Activated CD4-positive, alpha-beta T cell treated with anti-CD3 and anti-CD28 coated beads, Interleukin-2, Interleukin-4, amounts not matched to agents 100 ng/mL and 50 ng/mL, durations not matched to agents 16 hours and 8 hours (primary cell): ENCODE measurements at places on chromosomes 3 and 15.

DNA sequence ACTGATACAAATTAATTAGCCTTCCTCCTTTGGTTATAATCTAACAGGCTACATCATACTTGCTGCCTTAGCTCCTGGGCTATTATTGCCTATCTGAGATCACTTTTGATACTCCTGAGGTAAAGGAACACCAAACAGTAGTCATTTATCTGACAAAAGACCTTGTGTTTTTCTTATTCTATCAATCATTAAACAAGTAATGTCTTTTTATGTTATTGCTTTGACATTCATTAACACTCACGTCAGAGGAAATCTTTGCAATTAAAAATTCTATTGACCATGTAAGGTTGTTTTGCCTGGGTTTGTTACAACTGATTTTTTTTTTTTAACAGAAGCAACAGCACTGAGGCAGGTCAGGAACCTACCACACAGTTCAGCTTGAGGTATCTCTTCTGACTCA lies 366.3 kb downstream of the MECOM start:
- DNase-seq, result no peak

GRCh38 chr15:34241376-34242330 lies 16.8 kb downstream of the EMC4 start:
- DNase-seq, result peak; percentile 44

GRCh38 chr15:79378394-79379109 lies 53.6 kb upstream of the MINAR1 start:
- no peak for DNase-seq

- DNase-seq, result no peak
These were observed 60.4 kb downstream of the LYZL4 start for GRCh38 chr3:42349765-42350594.

DNA sequence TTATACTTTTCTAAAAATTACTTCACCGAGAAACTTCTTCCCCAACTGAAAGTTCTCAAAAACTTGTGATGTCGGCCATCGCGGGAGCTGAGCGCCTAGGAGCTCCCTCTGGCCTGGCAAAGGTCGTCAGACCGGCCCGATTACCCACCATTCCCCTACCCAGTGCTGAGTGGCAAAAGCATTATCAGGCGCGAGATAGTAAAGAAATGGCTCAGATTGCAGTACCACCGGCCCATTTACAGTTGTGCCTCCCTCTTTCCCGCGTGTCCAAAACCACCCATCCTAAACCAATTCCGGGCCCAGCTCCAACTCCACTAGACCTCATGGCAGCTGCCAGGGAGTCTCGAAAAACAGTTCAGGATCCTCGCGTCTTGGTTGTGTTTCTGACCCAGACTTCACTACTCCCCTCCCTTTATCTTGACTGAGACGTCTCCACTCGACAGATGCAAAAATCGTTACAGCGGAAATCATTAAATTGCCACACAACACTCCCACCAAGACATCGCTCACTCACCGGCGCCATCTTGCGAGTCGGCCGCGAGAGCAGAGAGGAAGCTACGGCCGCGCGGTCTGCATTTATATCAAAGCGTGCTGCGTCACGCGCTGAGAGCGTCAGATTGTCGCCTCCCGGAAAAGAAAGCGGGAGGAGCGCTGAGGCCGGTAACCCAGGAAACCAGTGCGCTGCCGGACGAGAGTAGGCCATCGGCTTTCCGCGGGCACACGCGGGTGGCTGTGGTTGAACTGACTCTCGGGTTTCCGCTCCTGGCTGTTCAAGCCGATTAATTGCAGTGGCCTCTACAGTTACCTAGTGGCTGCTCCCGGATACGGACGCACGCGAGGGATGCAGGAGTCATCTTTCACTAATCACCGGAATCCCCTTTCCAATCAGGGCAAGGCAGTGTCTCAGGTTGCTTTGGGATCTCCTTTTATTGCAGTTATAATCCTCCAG lies at the start of gene RPL22L1:
TSS of gene RPL22L1 (minus strand) at position 551 of the 949 bp plus-strand sequence. CDS start at position 523, 28 bp downstream.
- peak; percentile 96 for DNase-seq

DNA sequence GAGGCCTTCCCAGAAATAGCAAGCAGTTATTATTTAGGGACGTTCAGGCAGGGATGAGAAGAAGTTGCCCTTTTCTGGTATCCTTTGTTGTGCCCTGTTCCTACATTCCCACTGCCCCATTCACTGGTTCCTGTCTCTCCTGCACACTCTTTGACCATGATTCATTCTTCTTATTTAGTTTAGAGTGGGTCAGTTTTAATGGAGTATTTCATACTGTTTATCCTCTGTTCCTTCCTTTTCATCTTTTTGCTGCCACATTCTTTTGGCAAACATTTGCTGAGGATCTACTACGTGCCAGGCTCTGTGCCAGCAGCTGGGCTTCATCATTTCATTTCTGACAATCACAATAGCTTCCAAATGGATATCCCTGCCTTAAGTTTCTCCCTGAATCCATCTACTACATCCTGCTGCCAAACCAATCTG lies 11.8 kb upstream of the EID1 start:
- DNase-seq, result no peak

GRCh38 chr3:117868766-117869165 lies 1159.2 kb downstream of the TUSC7 start:
- DNase-seq, result no peak

DNA sequence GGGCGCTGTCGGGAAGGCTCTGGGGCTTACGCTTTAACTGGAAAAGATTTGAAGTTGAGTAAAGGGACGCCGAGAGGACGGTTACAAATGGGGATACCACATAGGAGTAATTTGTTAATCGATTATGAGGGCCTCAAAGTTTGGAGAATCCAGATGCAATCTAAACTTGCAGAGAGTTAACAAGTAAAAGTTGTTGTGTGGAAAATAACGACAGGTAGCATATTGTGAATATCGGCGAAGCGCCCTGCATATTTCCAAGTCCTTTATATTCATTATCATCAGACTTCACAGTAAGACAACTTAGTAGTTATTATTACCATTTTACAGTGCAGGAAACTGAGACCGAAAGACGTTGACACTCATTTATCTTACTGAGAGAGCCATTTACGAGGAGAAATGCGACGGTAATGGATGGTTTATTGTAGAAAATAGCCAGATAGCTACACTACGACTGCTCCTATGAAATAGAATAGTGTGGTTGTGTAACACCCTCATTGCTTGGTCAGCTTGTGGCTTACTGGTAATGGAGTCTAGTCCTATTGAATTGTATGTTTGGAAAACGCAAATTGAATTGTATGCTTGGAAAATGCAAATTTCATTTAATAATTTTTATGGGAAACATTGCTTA lies 700 bp downstream of the MKRN2 start:
- DNase-seq, result no peak

GRCh38 chr3:185740133-185740532 lies 84.7 kb downstream of the IGF2BP2 start:
- no peak for DNase-seq

GRCh38 chr15:90594301-90594738 lies 64.6 kb downstream of the CRTC3 start:
- DNase-seq, result peak; percentile 92

DNA sequence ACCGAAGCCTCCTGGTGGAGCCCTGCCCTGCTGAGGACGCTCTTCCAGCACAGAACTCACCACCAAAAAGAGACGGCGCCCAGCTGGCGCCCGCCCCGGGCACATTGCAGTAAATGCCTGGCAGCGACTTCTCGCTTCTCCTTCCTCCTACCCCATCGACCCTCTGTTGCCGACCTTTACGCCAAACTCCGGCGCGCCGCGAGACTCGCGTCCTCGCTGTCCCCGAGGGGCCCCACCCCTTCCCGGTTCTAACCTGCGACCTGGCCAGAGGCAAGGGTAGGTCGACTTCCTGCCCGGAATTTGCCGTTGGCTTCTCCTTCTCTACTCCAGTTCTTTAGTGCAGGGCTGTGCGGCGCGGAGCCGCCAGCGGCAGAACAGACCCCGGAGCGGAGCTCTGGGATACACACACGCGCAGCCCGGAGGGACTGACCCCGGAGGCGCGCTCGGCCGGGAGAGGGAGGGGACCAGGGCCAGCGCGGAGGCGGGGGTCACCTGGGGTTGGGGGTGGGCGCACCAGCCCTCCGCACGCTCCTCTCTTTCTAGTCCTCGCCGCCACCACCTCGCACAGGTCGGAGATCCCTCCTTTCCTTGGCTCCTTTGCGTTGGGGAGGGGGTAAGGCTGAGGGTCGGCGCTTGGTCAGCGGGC lies 226.6 kb upstream of the AZI2 start:
- no peak for DNase-seq

GRCh38 chr15:92009162-92009561 lies 155.7 kb downstream of the SLCO3A1 start:
- DNase-seq, result no peak

- no peak for DNase-seq
These were observed 77.5 kb downstream of the TBC1D5 start for GRCh38 chr3:17664923-17665322.

DNA sequence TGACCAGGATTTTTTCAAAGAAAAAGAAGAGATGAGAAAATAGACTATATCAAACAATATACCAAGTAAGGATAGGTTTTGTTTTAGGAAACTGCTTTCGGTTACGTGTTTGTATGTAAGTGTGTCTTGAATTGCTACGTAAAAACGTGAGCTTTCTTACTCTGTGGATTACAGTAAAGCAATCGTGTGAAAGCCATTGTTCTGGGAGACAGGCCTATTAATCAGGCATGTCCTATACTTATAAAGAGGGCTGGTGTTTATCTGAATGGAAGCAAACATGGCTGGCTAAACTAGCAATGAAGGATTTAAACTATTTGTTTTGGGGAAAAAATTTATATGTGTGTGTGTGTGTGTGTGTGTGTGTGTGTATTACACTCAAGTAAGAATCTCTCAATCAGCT lies 2.6 kb downstream of the EHHADH start:
- no peak for DNase-seq

- DNase-seq, result no peak
These were observed 65.4 kb downstream of the SERP1 start for GRCh38 chr3:150480877-150481276.

DNA sequence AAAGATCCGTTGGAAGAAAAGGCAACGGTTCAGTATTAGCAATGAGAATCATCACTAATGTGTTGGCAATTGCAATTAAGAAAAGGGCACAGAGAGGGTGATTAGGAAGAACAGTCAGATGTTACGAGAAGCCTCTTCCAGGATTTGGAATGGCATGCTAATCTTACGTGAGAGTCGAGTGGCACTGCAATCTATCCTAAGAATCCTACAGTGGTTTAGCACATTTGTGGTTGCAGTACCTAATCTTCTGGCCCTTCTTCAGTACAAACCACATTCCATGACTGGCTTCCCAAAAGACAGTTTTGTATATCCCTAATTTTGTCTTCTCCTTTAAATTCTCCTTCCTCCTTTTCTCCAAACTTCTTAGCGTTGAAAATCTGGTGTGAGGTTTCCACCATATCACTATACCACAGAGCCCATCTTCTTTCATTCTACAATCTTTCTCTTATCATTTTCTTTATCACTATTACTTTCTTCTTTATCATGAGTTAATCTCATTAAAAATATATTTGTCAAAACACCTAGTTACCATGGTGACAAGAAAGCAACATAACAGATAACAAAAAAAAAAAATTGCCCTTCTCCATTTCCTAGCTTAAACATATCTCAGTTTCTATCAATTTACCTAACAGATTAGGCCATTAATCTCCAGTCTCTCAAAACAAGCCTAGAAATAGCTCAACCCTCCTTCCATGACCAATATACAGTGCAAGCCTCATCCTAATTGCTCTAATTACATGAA lies 60.1 kb downstream of the IGSF11 start:
- DNase-seq, result no peak

DNA sequence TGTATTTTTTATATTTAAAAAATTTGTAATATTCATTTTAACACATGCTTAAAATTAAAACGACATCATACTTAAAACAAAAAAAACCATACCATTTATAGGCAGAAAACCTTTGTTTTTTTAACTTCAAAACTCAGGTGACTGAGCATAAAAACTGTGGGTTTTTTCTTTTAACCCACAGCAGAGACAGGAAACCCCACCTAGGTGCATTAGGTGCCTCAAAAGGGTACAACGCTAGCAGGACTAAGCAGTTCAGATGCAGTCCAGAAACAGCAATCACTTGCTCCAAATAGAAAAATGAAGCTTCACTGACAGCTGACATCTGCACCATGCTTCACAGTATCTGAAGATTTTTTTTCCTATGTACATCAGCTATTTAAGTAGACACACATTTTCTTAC lies 52.3 kb downstream of the GLB1 start:
- DNase-seq, result no peak

DNA sequence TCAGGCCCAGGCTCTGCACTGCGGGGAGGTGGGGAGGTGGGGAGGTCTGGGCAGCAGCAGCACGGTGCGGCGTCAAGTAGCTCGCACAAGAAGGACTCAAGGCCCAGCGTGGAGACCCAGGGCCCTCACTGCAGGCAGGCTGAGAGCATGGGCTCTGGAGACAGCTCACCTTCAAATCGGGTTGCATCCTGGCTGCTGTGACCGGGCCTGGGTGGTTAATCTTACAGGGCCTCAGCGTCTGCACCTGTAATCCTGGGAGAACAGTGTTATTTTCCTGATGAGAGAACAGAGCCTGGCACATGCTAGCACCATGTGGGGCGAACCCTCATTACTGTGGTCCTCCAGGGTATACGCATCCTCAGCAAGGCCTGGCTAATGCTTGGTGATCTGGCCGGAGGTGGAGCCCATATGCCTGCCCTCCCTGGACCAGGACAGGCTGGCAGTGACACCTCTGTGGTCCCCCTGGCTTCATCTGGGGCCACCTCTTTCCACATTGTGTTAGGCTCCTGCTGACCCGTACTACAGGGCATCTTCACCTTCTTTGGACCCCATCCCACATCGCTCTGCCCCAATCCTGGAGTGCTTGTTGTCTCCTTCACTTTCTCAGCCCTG lies 55.5 kb downstream of the RGMA start:
- no peak for DNase-seq

- DNase-seq, result no peak
These were observed 473.9 kb upstream of the PPP2R3A start for GRCh38 chr3:135491491-135492205.

DNA sequence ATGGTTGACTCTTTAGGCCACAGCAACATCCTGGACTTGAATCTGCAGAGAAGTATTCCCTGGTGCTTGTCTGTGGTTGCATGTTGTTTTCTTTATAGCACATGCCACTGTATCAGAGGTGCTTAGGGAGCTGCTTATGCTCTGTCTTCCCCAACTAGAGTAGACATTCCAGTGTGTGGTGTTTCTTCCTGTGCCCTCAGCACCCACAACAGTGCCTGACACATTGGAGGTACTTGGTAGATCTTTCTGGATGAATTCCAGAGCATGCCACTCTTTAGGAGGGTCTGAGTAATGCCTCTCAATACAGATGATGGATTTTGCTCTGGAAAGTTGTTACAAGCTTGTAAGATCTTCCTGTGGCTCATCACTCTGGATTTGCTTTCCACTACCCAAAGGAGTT lies 117.6 kb downstream of the CHDH start:
- no peak for DNase-seq

GRCh38 chr15:92924216-92924615 lies 24.1 kb downstream of the CHD2 start:
- DNase-seq, result no peak

DNA sequence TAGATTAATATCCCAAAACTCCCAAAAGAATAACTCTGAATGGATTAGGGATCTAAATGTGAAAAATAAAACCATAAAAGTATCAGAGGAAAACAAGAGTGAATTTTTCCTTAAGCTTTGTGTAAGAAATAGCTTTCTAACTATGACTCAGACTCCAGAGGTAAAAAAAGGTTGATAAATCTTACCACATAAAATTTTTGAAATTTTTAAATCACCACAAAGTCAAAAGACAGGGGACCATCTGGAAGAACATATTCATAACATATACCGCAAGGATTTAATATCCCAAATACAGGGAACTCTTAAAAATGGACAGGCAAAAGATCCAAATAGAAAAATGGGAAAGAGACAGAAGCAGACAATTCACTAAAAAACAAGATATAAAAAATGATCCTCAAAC lies 145.0 kb downstream of the ARNT2 start:
- DNase-seq, result no peak
